ENCODE measurements at places on chromosomes 13 and 19.

DNA sequence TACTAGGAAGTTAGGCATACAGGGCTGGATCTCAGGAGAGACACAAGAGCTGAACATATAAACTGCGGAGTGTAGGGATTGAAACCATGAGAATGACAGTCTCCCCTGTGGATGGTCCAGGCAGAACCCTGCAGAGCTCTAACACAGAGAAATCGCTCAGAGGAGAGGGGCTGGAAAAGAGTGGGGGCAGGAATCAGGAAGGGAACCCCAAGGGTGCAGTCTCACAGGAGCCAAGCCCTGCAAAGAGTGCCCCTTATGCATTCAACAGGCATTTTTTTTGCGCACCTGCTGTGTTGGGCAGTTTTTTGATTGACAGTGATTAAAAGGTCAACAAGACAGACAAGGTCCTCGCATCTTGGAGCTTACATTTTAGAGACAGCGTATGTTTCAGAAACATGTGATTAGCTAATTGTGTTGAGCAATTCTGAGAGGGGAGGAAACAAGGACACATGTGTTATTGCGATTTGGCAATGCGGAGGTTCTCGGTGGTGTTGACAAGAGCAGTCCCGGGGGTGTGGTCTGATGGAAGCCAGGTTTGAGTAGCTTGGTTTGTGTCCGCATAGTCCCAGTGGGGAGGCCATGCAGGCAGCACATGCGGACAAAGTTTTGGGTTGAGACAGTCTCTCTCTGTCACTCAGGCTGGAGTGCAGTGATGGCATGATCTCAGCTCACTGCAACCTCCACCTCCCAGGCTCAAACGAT, 182.6 kb upstream of the IRS2 start:
- DNase-seq: no peak

DNA sequence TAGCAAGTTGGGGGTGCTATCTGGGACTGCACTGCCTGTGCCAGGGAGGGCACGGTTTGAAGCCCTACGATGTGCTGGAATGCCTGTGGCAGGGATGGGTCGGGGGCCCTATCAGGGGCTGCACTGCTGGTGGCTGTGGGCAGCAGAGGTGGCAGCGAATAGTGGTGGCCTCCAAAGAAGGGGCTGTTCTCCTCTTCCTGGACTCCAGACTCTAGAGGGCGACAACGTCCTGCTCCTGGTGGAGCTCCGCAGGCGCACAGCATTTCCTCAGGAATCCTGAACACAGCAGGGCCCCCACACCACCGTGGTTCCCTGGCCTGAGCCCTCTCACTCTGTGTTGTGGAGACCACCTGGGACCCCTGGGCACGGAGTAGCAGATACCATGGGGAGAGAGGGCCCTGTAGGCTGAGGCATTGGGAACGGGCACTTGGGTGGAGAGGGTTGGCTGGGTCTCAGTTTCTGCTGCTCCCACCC, 145.6 kb downstream of the TNFRSF19 start:
- DNase-seq: peak; percentile 89

DNA sequence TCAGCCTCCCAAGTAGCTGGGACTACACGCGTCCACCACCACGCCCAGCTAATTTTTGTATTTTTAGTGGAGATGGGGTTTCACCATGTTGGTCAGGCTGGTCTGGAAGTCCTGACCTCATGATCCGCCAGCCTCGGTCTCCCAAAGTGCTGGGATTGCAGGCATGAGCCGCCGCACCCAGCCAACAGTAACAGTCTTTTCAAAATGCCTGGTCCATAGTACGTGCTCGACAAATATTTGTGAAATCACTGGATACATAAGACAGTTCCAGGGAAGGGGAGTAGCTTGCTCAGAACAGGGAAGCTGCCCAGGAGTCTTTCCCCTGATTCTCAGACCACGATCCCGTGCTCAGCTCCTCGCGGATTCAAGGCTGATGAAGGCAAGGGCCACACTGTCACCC, 30.5 kb downstream of the CACNG6 start:
- no peak for DNase-seq

GRCh38 chr19:56955637-56956216, 115.2 kb upstream of the PEG3 start:
- no peak for DNase-seq

GRCh38 chr19:48319647-48320541, 5.5 kb upstream of the EMP3 start:
- peak; percentile 91 for DNase-seq

All from DMS53 (cell line).